Fibroblast of skin of abdomen (primary cell): ENCODE measurements at places on chromosomes 12 and 14.

DNA sequence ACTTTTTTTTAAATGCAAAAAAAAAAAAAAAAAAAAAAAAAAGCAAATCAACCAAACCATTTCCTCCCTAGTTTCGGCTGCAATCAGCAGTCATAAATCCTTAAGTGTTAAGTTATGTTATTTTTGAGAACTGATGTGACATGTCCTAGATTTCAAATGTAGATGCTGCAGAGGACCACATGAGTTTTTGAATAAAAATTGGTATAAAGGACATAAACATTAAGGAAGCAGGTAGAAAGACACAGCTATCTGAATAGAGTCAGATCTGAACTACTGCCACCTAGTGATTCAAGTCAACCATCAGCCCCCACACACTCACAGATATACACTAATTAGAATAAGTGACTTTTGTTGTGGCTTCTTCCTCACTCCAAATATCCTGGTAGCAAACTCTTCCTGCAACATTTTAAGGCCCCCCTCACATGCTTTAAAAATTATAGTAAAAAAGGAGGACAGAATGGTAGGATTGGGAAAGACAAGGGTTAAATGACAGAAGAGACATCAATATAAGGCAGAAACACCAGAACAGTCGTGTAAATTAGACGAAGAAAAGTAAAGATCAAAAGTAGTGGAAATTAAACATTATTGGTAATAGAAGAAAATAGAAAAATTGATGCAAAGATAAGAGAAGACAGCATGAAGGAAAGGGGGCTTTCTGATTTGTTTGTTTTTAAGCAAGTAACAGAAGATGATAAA is 394.5 kb upstream of the ATP2B1 start:
- DNase-seq: peak; percentile 28

DNA sequence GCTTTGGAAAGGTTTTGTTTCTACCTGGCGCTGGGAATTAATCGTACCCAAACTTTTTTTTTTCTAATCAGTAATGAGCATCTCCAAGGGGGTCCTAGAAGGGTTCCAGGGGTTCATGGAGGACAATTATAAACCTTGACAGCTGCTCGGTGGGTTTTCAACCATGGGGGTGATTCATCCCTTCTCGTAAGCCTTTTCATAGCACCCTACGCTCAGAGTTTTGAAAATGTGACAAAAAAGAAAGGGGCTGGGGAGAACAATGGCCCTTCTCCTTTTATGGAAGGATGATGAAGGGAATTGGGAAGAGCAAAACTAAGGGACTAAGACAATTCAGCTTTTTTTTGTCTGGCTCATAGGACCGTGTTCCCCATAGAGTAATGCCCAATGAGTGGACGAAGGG is 196.7 kb downstream of the ZFP36L1 start:
- no peak for DNase-seq

DNA sequence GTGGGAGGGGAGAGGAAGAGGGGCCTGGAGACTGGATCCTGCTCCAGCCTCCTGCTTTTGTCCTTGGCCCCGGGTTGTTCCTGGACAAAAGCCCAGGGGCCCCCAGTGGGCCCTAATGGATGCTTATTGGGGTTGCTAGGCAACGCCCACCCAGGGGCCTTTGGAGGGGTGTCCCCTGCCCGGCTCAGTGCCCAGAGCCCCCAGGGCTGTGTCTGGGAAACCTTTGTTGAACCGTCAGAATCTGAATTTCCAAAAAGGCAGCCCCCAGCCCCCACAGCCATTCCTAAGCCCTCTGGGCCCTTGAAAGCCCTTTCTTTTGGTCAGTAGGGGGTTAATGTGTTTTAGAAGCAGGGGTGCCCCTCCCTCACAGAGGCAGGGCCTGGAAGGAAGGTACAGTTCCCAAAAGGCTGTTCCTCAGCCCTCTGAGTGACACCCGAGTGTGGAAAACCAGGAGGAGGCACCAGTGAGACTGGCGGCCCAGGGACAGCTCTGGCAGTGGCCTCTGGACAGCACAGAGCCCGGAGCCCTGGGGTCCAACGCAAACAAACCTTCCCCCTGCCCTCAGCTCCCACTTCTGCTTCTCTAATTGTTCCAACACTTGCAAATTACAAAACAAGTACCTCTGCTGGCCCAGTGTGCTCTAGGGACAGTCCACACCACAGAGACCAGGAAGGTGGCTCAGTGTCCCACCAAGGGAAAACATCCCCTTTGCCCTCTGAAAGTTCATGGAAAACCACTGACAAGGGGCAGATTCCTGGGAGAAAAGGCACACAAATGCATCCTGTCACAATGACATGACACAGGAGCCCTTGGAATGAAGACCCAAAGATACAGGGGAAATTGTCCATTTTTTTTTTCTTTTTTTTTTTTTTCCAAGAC is 19.4 kb downstream of the HHIPL1 start:
- no peak for DNase-seq

GRCh38 chr12:55058082-55058481 is 38.3 kb downstream of the NEUROD4 start:
- DNase-seq: no peak

- peak; percentile 22 for DNase-seq
Observed at GRCh38 chr12:79747274-79747673, 56.5 kb upstream of the PAWR start.

GRCh38 chr12:101881228-101881627 is 3.8 kb downstream of the DRAM1 start:
- no peak for DNase-seq

GRCh38 chr12:69274861-69275260 is 35.5 kb downstream of the CPSF6 start:
- peak; percentile 60 for DNase-seq

DNA sequence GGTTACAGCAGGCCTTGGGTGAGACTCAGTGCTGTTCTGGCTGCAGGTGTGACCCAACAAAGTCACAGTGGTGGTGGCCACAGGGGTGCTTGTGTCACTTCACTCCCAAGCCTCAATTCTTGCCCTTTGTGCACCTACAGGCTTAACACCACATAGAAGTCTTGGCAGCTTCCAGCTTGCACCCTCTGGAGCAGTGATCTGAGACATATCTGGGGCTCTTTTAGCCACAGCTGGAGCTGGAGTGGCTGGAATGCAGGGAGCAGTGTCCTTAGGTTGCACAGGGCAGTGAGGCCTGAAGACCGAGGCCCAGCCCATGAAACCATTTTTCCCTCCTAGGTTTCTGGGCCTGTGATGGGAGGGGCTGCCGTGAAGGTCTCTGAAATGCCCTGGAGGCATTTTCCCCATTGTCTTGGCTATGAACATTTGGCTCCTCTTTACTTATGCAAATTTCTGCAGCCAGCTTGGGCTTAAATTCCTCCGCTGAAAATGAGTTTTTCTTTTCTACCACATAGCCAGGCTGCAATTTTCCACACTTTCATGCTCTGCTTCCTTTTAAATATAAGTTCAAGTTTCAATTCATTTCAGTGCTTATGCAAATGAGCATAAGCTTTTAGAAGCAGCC is 37.7 kb downstream of the ADAM21 start:
- no peak for DNase-seq

DNA sequence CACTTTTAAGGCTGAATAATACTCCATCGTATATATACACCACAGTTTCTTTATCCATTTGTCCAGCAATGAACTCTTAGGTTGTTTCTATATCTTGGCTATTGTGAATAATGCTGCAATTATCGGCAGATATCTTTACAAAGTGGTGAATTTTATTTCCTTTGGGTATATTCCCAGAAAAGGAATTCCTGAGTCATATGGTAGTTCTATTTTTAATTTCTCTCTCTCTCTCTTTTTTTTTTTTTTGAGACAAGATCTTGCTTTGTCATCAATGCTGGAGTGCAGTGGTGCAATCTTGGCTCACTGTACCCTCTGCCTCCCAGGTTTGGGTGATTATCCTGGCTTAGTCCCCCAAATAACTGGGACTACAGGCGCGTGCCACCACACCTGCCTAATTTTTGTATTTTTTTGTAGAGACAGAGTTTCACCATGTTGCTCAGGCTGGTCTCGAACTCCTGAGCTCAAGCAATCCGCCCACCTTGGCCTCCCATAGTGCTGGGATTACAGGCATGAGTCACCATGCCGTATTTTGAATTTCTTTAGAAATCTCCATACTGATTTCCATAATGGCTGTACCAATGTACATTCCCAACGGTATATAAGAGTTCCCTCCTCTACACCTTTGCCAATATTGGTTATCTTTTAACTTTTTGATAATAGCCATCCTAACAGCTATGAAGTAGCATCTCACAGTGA is 98.4 kb downstream of the EFCAB11 start:
- peak; percentile 88 for DNase-seq

DNA sequence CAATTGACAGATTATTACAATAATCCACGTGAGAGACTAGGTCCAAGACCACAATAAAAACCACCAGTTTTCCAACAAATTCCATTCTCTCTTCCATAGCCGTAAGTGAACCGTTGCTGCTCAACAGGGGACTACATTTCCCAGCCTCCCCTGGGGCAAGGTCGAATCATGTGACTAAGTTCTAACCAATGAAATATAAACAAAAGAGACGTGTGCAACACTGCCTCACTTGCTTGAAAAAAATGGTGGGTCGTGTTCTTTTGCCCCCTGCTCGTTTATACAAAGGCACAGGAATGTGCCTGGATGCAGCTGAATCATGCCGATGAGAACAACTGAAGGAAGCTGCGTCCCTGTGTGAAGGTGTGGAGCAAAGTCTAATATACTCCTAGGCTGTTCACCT is 51.1 kb downstream of the HSPB8 start:
- DNase-seq: peak; percentile 5

DNA sequence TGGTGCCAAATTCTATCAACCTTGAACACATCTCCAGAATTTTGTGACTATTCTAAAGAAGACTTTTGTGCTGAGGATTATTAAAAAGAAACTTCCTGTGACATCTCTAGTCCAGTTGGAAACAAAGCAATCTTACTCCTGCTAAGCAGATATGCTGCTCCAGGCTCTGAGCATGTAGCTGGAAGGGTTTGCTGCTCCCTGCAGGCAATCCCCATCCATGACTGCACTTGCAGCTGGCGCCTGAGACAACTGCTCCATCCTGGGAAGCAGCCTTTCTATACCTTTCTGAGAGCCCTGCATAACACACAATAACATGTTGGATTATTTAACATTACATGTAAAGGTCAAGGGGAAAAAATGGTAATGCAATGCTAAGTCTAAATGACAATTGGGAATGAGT is 105.1 kb downstream of the NDUFA12 start:
- peak; percentile 19 for DNase-seq

DNA sequence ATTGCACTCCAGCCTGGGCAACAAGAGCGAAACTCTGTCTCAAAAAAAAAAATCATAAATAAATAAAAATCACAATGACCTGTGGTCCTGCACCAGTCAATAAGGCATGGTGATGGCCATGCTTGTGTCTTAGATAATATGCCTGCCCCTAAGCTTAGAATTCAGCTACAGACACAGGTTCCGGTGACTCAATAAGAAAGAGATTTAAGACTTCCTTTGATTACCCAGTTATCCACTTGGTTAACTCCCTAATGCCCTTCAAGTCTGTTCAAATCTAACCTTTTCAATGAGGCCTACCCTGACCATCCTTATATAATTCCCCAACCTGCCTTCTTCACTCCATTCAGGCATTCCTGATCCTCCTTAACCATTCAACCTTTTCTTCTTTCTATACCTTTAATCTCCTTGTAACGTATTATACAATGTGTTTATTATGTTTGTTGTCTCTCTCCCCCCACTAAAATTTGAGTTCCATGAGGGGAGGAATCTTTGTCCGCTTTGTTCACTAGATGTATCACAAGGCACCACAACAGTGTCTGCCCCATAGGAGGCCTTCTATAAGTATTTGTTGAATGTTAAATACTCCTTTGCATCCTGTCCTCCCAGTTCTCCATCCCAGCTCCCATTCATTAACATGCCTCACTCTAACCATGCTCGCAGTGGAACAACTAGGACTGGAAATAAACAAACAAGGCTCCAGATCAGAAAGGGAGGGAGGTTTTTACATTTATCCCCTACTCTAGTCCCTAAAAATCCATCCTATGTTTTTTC is 8.9 kb downstream of the MAP4K5 start:
- DNase-seq: no peak

- peak; percentile 92 for DNase-seq
Observed at GRCh38 chr14:51395361-51395849, 155.4 kb downstream of the TMX1 start.

GRCh38 chr14:69613312-69614073 is 2.1 kb downstream of the SUSD6 start:
- DNase-seq: no peak

GRCh38 chr14:70047598-70048312 is 141.0 kb downstream of the SLC8A3 start:
- no peak for DNase-seq

GRCh38 chr14:103679351-103679750 is 35.9 kb downstream of the XRCC3 start:
- DNase-seq: peak; percentile 16

GRCh38 chr12:47316609-47317049 is 236.9 kb upstream of the AMIGO2 start:
- no peak for DNase-seq

GRCh38 chr12:47039756-47040155 is 39.7 kb upstream of the PCED1B start:
- no peak for DNase-seq

- DNase-seq: no peak
Observed at GRCh38 chr12:4395818-4396217, 16.3 kb upstream of the FGF23 start.

DNA sequence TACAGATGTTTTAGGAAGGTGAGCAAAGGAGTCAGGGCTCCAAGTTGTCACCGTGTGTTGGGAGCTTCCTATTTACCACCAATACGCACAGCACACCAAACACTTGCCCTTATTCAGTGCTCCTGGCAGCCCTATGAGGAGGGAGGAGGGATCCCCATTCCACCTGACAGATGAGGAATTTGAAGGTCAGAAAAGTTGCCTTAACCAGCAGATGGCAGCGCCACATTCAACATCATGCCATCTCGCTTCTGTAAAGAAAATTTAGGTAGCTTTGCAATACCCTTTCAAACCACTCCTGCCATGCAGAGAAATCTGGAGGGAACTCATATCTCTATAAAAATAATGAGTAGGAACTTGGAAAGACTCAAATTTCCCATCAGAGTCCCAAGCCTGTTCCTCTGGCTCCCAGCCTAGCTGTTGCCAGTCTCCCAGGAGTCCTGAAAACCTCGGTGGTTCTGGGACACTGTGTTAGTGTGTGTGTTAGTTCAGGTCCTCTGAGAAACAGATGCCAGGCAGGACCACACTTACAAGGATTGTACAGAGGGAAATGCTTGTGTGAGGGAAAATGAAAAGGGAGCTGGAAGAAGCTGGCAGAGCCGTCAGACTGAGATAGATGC is 410.5 kb downstream of the MED13L start:
- DNase-seq: no peak

DNA sequence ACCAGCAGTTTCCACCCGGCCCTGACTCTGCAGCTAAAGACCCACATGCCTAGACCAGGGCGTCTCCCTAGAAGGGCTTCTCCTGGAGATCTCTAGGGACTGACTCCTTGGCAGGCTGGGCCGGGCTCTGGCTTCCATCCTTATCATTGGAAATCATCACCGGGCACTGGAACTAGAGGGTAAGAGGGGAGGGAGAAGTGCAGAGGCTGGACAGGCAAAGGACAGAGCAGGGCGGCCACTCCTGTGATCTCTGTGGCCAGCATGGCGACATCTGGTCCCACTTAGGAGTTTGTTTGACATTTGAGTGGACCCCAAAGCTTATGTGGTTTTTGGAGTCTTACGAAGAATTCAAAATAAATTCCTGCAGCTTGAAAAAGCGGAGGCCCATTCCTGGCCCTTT is 7.1 kb downstream of the LTBP2 start:
- DNase-seq: peak; percentile 49

GRCh38 chr12:6767353-6768319 is 1.5 kb downstream of the PTMS start:
- peak; percentile 28 for DNase-seq
